ENCODE measurements at places on chromosomes 1 and 21.

DNA sequence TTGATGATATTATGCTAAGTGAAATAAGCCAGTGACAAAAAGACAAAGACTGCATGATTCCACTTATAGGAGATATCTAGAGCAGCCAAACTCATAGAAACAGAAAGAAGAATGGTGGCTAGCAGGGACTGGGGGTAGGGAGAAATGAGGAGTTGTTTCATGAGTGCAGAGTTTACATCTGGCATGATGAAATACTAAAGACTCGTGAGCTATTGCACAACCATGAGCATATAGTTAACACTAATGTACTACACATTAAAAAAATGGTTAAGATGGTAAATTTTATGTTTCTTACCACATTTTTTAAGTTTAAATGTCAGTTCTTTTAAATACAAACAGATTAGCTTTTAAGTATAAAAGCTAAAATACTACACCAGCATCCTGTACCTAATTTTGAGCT lies 57.8 kb downstream of the ESRRG start:
- ATAC-seq, result no peak

DNA sequence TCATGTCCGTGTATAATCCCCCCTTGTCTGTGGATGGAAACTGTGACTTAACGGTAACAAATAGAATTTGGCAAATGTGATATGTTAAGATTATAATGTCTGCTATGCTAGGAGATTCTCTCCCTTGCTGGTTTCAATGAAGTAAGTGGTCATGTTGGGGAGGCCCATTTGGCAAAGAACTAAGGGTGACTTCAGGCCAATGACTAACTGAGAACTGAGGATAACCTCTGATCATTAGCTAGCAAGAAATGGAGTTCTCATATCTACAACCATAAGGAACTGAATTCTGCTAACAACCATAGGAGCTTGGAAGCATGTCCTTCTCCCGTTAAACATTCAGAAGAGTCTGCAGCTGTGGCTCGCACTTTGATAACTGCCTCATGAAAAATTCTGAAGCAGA lies 2.3 kb downstream of the IFI44L start:
- no peak for ATAC-seq

- ATAC-seq, result no peak
Observed at GRCh38 chr1:67836769-67837168, 3.5 kb upstream of the GNG12 start.

DNA sequence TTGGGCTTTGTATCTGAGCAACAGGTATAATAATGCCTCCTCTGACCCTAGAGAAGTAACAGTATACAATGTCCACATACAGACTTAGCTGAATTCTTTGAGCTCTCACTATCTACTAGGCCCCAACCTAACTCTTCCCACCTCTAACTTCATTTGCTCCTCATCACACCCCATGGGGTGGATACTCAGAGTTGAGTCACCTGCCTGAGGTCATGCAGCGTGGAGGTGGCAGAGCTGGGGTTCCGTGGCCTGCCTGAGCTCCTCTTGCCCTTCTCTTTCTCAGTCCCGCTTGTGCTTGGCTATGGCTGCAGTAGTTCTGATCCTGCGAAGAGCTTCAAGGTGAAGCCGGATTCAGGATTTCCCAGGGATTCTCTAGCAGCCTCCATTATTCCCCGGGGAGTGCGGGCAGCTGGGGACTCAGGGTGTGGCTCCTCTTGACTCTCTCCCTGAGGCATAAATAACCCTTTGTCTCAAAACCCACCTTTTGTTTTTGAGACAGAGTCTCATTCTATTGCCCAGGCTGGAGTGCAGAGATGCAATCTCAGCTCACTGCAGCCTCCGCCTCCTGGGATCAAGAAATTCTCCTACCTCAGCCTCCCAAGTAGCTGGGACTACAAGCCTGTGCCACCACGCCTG lies 29.9 kb upstream of the ACTL8 start:
- no peak for ATAC-seq

GRCh38 chr1:91075233-91076135 lies 53.6 kb upstream of the ZNF644 start:
- peak; percentile 56 for ATAC-seq

DNA sequence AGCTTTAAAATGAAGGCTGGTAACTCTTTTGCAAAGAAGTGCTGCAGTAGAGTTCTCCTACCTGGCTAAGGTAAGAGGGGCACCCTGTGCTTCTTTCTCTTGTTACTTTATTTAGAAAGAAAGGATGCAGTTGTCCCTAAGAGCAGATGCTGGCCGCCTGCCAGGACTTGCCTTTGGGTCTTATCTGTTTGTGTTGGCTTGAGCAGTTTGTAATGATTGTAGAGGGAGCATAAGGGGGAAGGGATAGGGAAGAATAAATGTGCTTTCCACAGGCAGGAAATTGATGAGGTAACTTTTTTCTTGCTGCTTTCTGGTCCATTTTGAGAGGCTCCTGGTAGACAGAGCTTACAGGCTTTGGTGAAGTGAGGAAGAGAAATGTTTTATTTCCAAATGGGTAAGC lies 229.6 kb downstream of the HHAT start:
- ATAC-seq, result peak; percentile 23

- ATAC-seq, result no peak
Observed at GRCh38 chr1:222068937-222069336, 327.0 kb upstream of the DUSP10 start.

GRCh38 chr1:89855413-89856123 lies 34.7 kb downstream of the LRRC8D start:
- peak; percentile 46 for ATAC-seq

DNA sequence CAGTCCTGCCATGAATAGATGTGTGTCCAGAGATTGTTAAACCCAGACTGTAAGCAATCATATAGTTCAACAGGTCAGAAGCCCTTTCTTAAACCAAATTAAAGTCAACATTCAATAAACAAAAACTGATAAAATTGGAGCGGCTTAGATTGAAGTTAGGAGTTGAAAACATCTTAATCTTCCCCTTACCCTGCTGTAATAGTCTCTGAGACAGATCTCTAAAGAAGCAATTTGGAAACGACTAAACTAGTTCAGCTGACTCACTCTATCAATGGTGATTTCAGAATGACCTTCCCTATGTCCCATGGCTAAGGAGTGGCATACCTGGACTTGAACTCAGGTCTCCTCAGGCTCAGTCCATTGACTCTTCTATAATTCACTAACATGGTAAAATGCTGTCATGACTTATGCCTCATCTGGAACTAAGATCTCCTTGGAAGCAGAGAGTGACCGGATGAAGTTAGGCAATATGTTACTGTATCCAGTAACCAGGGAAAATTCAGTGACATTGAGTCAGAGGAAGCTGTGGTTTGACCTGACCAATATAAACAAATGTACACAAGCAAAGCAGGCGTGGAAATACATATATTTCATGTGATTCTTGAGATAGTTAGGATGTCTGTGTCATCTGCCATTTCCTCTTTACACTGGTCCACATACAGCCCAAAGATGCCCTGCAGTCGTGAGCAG lies 30.1 kb downstream of the SGIP1 start:
- peak; percentile 81 for ATAC-seq

GRCh38 chr1:113808450-113809195 lies 3.7 kb downstream of the RSBN1 start:
- no peak for ATAC-seq

DNA sequence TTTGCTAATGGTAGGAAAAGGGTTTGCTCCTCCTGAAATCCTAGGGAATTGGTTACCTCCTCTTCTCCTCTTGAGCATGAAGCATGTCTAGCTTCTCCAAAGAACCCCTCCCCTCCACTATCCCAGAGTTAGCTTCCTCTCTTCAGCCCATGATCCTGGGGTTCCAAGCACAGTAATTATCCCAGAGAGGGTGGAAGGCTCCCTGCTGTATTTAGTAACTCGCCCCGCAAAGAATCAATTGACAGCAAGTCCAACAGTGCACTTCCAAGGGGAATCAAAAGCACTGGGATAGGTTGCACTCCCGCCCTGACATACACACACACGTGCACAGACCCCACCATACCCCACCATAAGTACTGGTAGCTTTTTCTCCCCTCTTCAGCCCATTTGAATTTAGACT lies 3.1 kb downstream of the S100A8 start:
- ATAC-seq, result no peak

DNA sequence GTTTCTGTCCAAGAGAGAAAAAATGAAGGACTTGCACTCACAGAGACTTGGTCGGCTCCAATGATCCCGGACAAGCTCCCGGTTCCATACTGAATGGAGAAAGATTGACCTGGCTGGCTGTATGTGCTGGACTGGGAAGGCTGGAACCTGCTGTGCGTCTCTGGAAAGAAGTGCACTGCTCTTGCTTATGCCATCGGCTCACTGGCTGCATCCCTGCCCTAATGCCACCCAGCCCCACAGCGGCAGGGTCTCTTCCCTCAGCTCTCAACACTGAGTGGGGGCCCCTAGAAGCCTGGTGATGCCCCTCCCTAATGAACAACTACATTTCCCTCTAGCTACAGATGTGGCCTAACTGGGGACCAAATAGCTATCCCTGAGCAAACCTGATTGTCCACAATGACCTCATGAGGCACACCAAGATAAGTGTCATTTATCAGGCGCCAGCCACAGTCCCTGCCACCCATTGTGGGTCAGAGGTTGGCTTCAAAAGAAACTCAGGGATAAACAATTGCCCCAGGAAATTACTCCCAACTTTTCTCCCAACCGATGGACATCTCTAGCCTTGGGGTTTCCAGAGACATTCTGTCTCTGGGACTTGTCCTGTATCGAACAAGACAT lies 2.6 kb downstream of the CTSE start:
- ATAC-seq, result no peak

DNA sequence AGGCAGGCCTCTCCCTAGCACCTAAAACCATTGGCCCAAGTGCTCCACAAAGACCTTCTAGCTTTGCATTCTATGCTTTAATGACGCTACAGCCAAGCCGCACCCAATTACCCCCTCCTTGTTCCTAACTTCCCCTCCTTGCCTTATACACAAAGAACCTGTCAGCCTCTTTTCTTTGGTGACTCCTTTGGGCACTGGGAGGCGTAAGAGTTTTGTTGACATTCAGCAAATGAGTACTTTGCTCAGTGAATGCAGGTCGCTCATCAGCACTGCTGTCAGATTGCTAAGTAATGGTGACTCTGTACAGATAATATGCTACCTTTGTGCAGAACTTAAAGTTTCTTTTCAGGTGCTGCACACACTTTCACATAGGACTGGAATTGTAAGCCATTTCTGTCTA lies 187.6 kb upstream of the FAM78B start:
- no peak for ATAC-seq

DNA sequence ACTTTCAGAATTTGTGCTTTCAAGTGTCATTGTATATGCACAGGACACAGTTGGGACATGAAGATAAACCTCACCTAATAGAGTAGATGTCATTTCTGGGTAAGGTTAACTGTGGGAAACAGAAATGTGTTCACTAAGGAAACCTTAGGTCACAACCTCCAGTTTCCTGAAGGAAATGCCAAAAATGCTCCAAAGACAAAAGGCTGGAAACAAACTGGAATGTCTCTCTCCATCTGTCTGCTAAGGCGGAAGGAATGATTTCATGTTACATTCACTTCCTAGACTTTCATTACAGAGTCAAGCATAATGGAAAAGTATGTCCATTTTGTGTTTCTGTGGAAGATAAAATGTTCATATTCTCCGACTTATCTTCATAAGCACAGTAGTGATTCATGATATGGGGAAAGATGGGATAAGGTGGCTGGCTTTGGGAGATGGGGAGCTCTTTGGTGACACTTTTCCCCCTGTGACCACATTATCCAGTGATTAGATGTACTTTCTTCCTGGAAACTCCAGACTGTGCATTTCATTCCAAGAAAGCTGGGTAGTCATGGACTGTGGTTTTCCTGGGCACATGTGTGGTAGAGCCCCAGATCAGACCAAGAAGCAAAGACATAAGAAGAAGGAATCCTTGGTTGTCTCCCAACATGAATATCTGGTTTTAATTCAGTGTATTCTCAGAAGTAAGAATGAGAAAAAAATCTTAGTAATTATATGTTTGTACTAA lies 5.7 kb downstream of the S1PR1 start:
- ATAC-seq, result no peak

- ATAC-seq, result peak; percentile 48
Observed at GRCh38 chr1:55600242-55600641, 385.1 kb upstream of the USP24 start.

GRCh38 chr1:232969799-232970198 lies 19.4 kb downstream of the NTPCR start:
- no peak for ATAC-seq

- peak; percentile 70 for ATAC-seq
Observed at GRCh38 chr1:244231572-244232315, 180.7 kb downstream of the ZBTB18 start.

- ATAC-seq, result no peak
Observed at GRCh38 chr1:168920456-168921094, 185.9 kb upstream of the ATP1B1 start.

DNA sequence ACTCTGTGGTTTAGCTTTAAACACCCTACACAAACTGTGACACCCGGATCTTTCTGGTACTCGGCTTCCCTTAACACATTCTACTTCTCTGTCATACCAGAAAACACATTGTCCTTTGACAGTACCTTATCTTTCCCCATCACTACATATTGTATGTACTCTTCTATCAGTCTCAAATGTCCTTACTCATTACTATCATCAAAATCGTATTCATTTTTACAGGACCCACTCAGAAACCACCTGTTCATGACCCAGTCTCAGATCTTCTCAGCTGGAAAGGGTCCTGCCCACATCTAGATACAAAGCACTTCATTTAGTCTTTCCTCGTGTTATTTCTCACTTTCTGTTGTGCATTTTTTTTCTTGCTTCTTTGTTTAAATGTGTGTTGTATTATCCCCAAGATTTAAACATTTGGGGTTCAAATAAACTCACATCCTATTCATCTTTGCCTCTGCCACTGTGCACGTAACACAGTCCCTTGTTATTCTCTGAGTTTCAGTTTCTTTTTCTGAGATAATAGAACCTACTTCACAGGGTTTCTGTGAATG lies 27.7 kb downstream of the CD34 start:
- no peak for ATAC-seq

DNA sequence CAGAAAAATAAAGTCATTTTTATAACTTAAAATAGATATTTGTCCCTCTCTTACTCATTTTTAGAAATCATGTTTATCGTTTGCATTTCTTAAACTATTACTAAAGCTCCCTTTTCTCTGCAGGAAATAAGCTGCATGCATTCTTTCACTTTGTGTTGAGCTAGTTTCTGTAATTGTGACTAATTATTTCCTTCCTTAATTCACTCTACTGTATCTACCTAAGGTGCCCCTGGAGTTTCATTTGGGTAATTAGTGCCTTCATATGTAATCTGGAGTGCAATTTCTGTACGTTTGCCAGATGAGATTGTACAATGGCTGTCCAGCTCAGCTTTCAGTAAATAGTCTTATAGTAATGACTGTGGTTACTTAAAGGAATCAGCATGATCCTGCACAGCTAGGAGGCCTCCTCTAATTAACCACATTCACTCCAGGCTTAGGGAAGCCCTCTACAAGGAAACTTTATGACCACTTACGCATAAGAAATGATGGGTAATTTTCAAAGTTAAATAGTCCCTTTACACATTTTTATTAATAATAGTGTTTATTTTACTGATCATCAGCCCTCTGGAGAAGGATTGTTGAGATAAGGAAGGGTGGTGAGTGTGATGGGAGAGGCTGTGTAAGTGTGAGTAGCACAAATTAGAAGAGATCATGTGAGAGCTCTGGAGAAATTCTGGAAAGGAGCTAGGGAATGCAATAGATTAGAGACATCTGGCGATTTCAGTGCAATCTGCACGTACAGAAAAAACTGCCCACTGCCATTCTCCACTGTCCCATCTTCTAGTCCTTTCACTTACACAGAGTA lies 86.8 kb downstream of the LRRC8C start:
- ATAC-seq, result peak; percentile 83

All from SK-N-SH treated with all-trans-retinoic acid at 6 μM for 48 hours (cell line).